ENCODE measurements at places on chromosomes 11 and 22. TPM values are rescaled to one million over a fixed set of nuclear protein-coding genes. Genes with fewer than 3 reads are reported as not detected.

DNA sequence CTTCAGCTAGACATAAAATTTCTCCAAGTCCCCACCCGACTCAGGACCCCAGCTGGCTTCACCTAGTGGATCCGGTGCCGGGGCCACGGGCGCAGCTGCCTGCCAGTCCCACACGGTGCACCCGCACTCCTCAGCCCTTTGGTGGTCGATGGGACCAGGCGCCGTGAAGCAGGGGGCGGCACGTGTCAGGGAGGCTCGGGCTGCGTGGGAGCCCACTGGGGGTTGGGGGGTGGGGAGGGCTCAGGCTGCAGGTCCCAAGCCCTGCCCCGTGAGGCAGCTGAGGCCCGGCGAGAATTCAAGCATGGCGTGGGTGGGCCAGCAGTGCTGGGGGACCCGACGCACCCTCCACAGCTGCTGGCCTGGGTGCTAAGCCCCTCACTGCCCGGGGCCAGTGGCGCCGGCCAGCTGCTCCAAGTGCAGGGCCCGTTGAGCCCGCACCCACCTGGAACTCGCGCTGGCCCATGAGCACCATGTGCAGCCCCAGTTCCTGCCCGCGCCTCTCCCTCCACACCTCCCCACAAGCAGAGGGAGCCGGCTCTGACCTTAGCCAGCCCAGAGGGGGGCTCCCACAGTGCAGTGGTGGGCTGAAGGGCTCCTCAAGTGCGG, 747.0 kb downstream of the FAM181B start:
- no peaks in the 10 kb centered on the region for H3K36me3 ChIP-seq
- no peak overlapping the region for H3K4me3 ChIP-seq
- no peak for DNase-seq
- no peak overlapping the region for H3K27ac ChIP-seq
- no peaks in the 10 kb centered on the region for H3K27me3 ChIP-seq

DNA sequence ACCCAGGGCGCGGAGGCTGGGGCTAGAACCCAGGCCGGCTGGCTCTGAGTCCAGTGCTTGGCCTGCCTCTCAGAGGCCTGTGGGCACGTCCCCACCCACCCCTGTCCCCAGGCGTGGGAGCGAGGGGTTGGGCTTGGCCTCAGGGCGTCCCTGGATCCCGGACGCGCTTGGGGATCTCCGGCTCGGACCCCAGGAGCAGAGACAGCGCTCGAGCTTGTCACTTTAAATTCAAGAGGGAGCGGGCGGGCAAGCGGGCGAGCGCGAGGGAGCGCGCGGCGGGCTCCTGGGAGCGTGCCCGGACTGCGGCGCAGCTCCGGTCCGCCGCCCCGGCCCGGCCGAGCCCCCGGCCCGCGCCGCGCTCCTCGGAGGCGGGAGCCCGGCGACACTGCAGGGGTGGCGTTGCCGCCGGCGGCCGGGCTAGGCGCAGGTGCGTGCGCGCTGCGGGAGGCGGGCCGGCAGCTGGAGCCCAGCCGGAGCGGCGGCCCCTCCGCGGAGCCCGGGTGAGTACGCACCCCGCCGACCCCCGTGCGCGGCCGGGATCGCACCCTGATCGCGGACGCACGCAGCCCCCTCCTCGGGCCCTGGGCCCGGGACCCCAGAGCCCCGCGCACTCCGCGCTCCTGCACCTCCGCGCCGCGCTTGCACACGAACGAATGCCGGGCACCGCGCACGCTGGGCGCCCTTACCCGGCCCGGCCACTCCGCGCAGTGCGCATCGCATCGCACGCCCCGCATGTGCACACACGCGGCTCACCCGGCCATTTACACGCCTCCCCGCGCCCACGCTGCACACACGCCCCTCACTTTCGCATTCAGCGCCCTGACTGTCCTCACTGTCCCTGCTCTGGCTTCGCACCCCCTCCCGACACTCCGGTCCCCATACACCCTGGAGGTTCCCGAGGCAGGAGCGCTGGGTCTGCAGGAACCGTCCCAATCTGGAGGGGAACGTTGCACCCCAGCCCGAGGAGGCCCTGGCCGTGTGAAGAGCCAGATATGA, at the start of gene SYT12:
Gene SYT12, plus strand, starts transcription at position 174 of the 996 bp plus-strand sequence. CDS start 7,011 bp downstream, outside the sequence.
- H3K27me3 ChIP-seq: no peaks in the 10 kb centered on the region
- no peak within 1 kb of the TSS for H3K27ac ChIP-seq
- peaks cover 21% of the 10 kb centered on the region for H3K4me1 ChIP-seq
- no peak for DNase-seq
- peak within 1 kb of the TSS; percentile 32 for H3K4me3 ChIP-seq

DNA sequence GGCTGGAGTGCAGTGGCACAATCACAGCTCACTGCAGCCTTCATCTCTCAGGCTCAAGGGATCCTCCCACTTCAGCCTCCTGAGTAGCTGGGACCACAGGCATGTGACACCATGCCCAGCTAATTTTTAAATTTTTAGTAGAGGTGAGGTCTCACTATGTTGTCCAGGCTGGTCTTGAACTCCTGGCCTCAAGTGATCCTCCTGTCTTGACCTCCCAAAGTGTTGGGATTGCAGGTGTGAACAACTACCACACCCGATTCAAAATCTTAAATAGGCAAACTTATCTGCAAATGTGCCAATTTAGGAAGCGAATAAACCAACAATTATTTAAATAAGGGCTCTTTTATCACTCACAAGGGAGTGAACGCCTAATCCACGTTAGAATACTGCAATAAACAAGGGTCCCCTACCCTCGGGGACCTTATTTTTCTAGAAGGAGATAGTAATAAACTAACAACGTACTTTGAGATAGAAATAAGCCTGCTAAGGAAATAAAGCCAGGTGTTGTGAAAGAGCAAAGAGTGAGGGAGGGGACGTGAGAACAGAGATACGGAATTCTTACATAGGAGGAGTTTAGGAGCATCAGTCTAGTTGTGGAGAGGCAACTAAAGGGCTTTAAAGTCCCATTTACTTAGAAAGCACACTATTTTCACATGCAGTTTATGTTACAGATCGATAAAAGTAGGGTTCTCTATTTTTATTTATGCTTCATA, 3.0 kb upstream of the WEE1 start:
- H3K27me3 ChIP-seq: no peaks in the 10 kb centered on the region
- peak overlapping the region; percentile 95 for H3K27ac ChIP-seq
- no peak overlapping the region for H3K4me3 ChIP-seq
- H3K36me3 ChIP-seq: no peaks in the 10 kb centered on the region

GRCh38 chr11:13052130-13052571, 43.0 kb downstream of the RASSF10 start:
- no peak overlapping the region for H3K27ac ChIP-seq
- DNase-seq: no peak
- peaks cover 8% of the 10 kb centered on the region for H3K4me1 ChIP-seq
- H3K27me3 ChIP-seq: no peaks in the 10 kb centered on the region
- H3K36me3 ChIP-seq: no peaks in the 10 kb centered on the region

SLC6A5 gene
- not detected for total RNA-seq

GRCh38 chr11:99418927-99419720, 398.4 kb downstream of the CNTN5 start:
- no peaks in the 10 kb centered on the region for H3K36me3 ChIP-seq
- no peaks in the 10 kb centered on the region for H3K4me1 ChIP-seq
- no peak overlapping the region for H3K27ac ChIP-seq
- DNase-seq: no peak
- H3K4me3 ChIP-seq: no peak overlapping the region
- H3K27me3 ChIP-seq: no peaks in the 10 kb centered on the region

DNA sequence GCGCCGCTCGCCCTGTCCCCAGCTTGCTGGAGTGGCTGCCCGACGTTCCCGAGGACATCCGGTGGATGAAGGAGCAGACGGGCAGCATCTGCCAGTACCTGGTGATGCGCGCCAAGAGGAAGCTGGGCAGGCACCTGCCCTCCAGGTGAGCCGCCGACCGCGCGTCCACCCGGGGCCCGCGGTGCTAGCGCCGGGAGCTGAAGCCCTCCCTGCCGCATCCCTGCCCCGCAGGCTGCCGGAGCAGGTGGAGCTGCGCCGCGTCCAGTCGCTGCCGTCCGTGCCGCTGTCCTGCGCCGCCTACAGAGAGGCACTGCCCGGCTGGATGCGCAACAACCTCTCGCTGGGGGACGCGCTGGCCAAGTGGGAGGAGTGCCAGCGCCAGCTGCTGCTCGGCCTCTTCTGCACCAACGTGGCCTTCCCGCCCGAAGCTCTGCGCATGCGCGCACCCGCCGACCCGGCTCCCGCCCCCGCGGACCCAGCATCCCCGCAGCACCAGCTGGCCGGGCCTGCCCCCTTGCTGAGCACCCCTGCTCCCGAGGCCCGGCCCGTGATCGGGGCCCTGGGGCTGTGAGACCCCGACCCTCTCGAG, 3.3 kb upstream of the CRACR2B start:
- H3K4me1 ChIP-seq: peaks cover 52% of the 10 kb centered on the region
- no peak overlapping the region for H3K27ac ChIP-seq
- no peak for DNase-seq
- H3K4me3 ChIP-seq: no peak overlapping the region
- H3K36me3 ChIP-seq: peaks cover 28% of the 10 kb centered on the region

GRCh38 chr11:57752954-57753353, 1.3 kb upstream of the BTBD18 start:
- DNase-seq: no peak
- H3K4me1 ChIP-seq: no peaks in the 10 kb centered on the region
- H3K27ac ChIP-seq: no peak overlapping the region
- H3K4me3 ChIP-seq: no peak overlapping the region
- H3K36me3 ChIP-seq: no peaks in the 10 kb centered on the region

- no peak overlapping the region for H3K27ac ChIP-seq
- no peaks in the 10 kb centered on the region for H3K27me3 ChIP-seq
These were observed 44.2 kb downstream of the DSCAML1 start for GRCh38 chr11:117752721-117753237.

- H3K27me3 ChIP-seq: no peaks in the 10 kb centered on the region
- H3K4me3 ChIP-seq: peak overlapping the region; percentile 88
- no peak for DNase-seq
- H3K4me1 ChIP-seq: peaks cover 27% of the 10 kb centered on the region
- no peaks in the 10 kb centered on the region for H3K36me3 ChIP-seq
These were observed 1.1 kb upstream of the MTMR2 start for GRCh38 chr11:95925011-95925410.

GRCh38 chr11:75014129-75014528, 25.4 kb downstream of the NEU3 start:
- no peak overlapping the region for H3K4me3 ChIP-seq
- H3K4me1 ChIP-seq: no peaks in the 10 kb centered on the region
- no peak overlapping the region for H3K27ac ChIP-seq

ACTN3 gene
- total RNA-seq: not detected

- peaks cover 43% of the 10 kb centered on the region for H3K4me1 ChIP-seq
- no peak for DNase-seq
- H3K4me3 ChIP-seq: no peak overlapping the region
- H3K27ac ChIP-seq: no peak overlapping the region
- H3K27me3 ChIP-seq: no peaks in the 10 kb centered on the region
These were observed 22.3 kb downstream of the PPFIBP2 start for GRCh38 chr11:7536100-7536499.

OR9G4 gene
- not detected for total RNA-seq

DNA sequence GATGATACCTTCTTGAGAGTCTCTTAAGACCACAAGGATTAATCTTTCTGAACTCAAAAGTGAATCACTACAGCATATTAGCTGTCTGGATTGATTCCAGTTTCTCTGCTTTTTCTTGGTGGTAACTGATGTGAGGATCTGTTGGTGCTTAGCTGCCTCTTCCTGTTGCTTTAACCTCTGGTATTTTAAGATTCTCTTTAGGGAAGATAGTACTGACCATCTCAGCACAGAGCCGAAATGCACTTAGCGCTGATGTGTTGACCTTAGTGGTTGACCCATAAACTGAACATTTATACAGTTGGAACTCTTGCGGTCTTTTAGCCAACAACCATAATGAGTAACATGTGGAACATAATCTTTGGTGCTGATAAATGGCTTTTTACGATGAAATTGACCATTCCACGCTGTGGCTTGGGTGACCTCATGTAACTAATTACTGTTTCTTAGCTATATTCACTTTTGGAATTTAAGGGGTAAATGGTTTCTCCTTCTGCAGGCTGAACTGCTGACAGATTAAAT, 33.7 kb downstream of the APLP2 start:
- no peaks in the 10 kb centered on the region for H3K27me3 ChIP-seq
- H3K36me3 ChIP-seq: no peaks in the 10 kb centered on the region
- H3K4me1 ChIP-seq: peaks cover 49% of the 10 kb centered on the region
- DNase-seq: no peak
- H3K4me3 ChIP-seq: no peak overlapping the region
- H3K27ac ChIP-seq: peak overlapping the region; percentile 41
